CD4-positive, alpha-beta T cell treated with Interleukin-17A for 4 hours (primary cell): ENCODE measurements at places on chromosomes 7 and 10.

DNA sequence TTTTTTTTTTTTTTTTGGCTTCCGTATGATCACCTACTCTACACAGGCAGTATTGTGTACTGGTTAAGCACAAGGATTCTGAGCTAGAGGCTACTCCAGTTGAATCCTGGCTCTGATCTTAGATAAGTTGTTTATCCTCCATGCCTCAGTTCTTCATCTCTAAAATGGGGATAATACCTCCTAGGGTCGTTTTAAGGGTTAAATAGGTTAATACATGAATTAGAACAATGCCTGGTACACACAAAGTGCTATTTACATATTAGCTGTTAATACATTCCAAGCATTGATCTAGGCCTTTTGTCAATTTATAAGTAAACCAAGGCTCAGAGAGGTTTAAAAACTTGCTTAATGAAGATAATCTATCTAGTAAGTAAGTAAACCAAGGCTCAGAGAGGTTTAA, 59.0 kb downstream of the ST7 start:
- DNase-seq, result no peak

DNA sequence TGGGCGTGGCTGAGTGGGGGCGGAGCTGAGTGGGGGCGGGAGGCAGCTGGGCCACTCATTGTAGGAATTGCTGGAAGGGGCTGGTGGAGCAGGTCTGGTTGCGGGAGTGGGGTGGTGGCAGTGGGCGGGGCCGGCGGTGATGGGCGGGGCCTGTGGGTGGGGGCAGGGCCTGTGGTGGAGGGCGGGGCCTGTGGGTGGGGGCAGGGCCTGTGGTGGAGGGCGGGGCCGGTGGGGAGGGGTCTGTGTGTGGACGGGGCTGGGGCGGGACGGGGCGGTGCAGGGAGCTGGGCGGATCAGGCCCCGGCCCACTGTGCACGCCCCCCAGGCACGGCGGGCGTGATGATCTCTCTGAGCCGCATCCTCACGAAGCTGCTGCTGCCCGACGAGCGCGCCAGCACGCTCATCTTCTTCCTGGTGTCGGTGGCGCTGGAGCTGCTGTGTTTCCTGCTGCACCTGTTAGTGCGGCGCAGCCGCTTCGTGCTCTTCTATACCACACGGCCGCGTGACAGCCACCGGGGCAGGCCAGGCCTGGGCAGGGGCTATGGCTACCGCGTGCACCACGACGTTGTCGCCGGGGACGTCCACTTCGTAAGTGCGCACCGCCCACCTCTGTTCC, 14.0 kb downstream of the SLC29A4 start:
- DNase-seq, result peak; percentile 80

GRCh38 chr7:155336812-155337602, 39.3 kb downstream of the INSIG1 start:
- DNase-seq, result no peak

DNA sequence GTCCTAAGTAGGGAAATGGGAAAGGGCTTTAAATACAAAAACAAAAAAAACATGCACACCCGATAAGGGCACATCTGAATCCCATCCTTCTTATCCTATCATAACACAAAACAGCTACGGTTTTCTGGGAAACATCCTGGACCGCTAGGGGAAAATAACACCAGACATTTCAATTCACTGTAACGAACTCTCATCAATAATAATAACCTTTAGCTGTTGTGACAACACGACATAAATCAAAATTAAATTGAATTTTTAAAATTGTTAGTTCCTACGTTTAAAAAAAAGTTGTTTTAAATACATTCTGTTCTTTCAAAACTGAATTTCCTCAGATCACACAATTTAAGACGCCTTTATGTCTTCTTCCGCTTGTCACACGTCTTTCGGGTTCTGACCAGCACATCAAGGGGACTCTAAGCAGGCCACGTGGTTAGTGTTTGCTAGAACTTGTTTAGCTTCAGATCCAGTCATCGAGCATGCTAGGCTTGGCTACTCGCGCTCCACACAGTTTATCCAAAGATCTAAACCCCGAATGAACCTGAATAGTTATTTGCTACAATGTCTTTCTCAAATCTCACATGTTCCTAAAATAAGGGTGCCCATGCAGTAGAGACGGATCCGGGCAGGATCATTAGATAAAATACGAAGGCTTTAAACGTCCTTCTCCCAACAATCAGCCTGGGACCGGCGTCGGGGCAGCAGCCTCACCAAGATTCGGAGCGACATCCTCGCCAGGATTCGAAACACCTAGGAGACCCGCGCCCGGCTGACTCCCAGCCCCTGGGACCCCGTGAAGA, 839 bp downstream of the IKZF5 start:
- DNase-seq, result peak; percentile 57

DNA sequence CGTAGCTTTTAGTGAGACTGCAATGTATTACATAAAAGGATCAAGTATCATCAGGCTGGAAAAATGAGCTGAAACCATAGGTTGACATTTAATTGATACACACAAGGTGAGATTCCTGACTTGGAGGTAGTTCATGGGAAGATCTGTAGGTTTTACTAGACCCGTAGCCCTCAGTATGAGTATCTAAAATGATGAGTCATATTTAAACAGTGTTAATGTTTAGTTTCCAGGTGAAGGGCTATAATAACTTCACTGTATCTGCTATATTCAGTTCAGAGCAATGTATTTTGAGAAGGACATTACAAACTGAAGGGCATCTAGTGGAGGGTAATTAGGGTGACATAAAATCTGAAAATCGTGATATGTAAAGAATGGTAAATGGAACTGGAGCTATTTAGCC, 35.0 kb downstream of the ENTPD1 start:
- no peak for DNase-seq

GRCh38 chr10:14102056-14102455, 228.7 kb downstream of the FRMD4A start:
- no peak for DNase-seq

- no peak for DNase-seq
Measured at GRCh38 chr7:92228100-92228499, 17.6 kb downstream of the KRIT1 start.

- DNase-seq, result no peak
Measured at GRCh38 chr10:82942286-82943099, 1067.5 kb downstream of the NRG3 start.

DNA sequence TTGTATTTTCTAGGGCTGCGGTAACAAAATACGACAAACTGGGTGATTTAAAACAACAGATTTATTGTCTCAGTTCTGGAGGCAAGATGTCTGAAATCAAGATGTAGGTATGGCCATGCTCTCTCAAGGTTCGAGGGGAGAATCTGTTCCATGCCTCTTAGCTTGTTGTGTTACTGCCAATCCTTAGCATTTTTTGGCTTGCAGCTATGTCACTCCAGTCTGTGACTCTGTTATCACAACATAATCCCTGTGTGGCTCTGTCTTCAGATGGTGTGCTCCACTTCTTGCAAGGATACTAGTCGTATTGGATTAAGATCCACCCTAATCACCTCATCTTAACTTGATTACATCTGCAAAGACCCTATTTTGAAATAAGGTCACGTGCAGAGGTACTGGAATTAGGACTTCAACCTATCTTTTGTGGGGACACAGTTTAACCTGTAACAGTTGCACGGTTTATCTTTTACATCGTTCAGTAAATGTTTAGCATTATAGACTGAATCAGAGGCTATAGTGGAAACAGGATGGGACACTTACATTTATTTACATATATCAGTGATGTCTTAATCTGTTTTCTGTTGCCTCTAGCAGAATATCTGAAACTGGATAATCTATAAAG, 3.1 kb downstream of the C1GALT1 start:
- no peak for DNase-seq

- DNase-seq, result no peak
Measured at GRCh38 chr7:114976666-114977065, 54.8 kb downstream of the MDFIC start.

GRCh38 chr10:104582602-104582951, 58.5 kb upstream of the SORCS3 start:
- no peak for DNase-seq

- no peak for DNase-seq
Measured at GRCh38 chr10:102004376-102004775, 51.6 kb downstream of the ARMH3 start.

- DNase-seq, result no peak
Measured at GRCh38 chr10:16843252-16843870, 26.1 kb upstream of the RSU1 start.

GRCh38 chr10:47025540-47026300, 114.5 kb downstream of the PTPN20 start:
- no peak for DNase-seq

DNA sequence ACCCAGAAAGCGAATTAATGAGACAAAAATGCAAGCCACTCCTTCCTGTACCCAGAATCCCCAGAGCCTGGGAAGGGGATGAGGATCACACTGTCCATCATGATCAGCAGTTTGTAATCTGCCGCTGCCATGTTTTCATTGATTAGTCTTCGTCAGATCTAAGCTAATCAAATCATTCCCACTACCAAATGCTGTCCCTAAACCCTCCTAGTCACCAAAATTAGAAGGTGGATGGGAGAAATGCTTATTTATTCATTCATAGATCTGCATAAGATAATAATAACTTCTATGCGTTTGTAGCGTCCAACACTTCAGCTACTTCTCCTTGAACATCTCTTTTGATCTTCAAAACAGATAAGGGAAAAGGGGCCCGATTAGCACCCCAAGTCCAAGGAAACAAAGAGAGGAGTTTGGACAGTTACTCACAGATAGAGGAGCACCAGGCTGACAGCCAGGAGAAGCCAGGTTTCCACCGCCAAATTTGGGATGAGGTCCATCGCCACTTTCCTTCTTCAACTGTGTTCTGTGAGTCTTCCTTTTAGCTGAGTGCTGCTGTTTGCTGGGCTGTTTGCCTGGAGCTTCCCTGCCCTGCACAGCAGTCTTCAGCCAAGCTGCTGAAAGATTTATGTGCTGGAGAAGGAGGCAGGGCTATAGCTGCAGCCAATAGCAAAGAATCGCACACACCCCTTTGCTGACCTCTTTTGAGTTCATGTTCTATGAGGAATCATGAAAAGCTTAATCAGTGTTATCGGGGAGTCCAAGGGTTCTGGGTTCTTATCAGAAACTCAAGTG, at the start of gene CYP3A5:
CYP3A5 (minus strand) TSS at position 597 of the 792 bp plus-strand sequence; CDS start at position 497, 100 bp downstream.
- no peak for DNase-seq

DNA sequence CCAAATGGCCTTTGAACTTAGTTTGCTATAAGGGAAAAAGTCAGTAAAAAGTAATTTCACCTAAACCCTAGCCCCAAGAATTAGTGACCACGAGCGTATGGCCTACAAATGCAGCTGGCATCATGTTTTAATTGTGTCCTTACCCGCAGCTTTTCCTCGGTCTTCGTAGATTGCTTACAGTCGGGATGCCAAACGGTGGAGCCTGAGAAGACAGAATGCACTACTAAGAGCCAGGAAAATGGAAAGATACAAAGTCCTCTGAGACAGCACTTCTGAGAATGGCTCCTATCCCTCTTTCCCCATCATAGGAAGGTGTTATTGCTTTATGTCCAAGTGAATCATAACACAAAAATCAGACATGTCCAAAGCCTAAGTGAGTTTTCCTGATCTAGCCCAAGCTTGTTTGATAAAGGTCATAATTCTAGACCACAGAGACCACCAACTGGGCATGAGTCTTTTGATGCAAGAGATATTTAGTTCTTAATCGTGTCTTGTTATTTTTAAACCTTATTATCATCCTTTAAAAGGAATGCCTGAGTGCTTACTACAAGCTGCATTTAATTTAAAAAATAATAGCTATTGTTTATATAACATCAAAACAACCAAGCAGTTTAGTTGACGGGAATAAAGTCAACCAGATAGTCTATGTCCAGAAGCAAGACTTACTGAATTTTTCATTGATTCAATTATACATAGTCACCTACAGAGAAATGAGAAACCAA, 83.7 kb upstream of the AFAP1L2 start:
- DNase-seq, result no peak

DNA sequence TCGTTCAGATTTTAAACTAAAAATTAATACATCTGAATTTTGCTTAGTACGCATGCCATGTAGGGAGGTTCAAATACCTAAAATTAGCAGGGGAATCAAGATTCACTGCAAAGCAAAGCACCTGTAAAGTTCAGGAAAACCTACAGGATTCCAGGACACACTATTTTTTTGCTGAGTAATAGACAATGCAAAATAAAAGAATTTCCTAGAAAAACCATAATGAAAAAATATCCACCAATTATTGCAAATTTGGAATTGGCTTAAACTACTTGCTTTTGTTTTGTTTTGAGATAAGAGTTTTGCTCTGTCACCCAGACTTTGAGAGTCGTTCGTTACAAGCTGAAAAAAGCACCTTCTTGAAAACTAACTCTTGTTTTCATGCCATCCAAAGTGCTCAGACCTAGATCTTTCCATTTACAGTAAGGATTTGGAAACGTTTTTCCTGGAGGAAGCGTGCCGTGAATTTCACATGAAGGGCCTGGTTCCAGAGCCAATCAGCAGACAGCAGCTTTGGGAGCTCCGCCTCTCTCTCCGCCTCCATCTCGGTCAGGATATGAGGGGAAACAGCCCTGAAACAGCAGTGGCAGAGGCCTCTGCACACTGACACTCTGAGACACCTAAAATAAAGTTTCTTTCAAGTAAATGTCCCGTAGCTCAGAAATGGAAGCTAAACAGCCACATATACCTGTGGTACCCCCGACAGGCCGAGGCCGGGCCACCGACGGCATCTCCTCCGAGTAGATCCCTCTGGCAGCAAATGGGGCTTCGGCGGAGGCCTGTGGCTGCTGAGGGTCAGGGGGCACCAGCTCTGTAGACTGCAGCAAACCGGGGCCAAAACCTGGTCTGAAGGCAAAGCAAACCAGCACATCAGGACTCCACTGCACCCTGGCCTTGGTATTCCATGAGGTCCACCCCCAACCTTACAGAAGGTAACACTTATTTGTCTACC, 45.9 kb upstream of the ATP6V0A4 start:
- DNase-seq, result no peak

- DNase-seq, result no peak
Measured at GRCh38 chr10:128058106-128058749, 68.0 kb downstream of the MKI67 start.

GRCh38 chr7:135192914-135193536, 18.3 kb downstream of the WDR91 start:
- no peak for DNase-seq

- no peak for DNase-seq
Measured at GRCh38 chr10:125738206-125738605, 18.7 kb downstream of the EDRF1 start.

DNA sequence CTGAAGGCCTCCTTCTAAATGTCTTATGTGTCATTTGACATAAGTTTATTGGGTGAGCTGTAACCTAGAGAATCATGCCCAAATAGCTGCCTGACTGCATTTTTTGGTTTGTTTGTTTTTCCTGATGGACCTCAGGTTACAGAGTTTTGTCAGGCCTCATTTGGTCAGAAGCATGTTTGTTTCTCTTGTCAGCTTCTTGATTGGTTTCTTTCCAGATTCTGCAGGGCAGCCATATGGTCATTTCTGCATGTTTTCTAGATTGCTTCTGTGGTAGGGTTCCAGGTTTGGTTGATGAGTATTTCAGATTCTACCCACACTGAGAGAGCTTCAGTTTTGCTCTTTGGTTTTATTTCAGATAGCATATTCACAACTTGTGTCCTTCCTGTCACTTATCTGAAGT, 28.0 kb downstream of the GLCCI1 start:
- no peak for DNase-seq

DNA sequence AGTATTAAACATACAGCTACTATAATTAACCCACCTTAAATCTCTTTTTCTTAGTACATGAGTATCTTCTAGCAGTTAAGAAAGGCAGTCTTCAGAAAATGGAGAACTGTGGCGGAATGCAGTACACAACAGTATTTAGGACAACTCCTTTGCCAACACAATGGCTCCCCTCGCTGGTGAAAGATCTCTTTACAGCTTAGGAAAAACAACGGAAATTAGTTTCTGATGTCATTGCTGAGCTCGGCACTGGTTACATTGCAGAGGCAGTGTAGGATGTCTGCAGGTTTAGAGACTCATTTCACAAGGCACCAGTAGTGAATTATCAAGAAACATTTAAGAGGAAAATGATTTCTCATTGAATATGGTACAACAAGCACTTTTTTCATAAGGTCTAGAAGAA, 43.4 kb downstream of the GLRX3 start:
- DNase-seq, result peak; percentile 48
